ENCODE measurements at places on chromosomes 7 and 10. TPM values are rescaled to one million over a fixed set of nuclear protein-coding genes. Genes with fewer than 3 reads are reported as not detected.

The NRCAM gene
- total RNA-seq = 3.0 TPM

The RBP3 gene
- total RNA-seq = not detected

The PUS7 gene
- 11.8 TPM for total RNA-seq

The H2BK1 gene
- not detected for total RNA-seq

The RAB19 gene
- not detected for total RNA-seq

The LIPJ gene
- total RNA-seq = not detected

The PTPRE gene
- total RNA-seq = 1.7 TPM

The MRC1 gene
- total RNA-seq = not detected

The TMEM229A gene
- not detected for total RNA-seq

The CDH23 gene
- under 0.01 TPM for total RNA-seq

The ITPRID1 gene
- total RNA-seq = not detected

The ZNF503 gene
- total RNA-seq = 17.0 TPM

The DPCD gene
- 53.5 TPM for total RNA-seq

The POLD2 gene
- 185 TPM for total RNA-seq

The C7orf57 gene
- total RNA-seq = not detected

The ZNF488 gene
- 0.45 TPM for total RNA-seq

The PLXNA4 gene
- total RNA-seq = under 0.01 TPM

The FRA10AC1 gene
- total RNA-seq = 3.5 TPM

The IPMK gene
- 2.9 TPM for total RNA-seq

The ABCC2 gene
- total RNA-seq = 0.17 TPM

The CNTNAP2 gene
- under 0.01 TPM for total RNA-seq

The LEP gene
- not detected for total RNA-seq

The DGKI gene
- total RNA-seq = 1.2 TPM

The CALML5 gene
- total RNA-seq = not detected

The CLEC5A gene
- not detected for total RNA-seq

The TFR2 gene
- 0.17 TPM for total RNA-seq

The NODAL gene
- not detected for total RNA-seq

The LBX1 gene
- under 0.01 TPM for total RNA-seq

The TAS2R41 gene
- not detected for total RNA-seq

The CADPS2 gene
- total RNA-seq = 5.7 TPM

The NEUROG3 gene
- not detected for total RNA-seq

The TAF5 gene
- total RNA-seq = 5.5 TPM

The LOXL4 gene
- 12.4 TPM for total RNA-seq

The MMP21 gene
- not detected for total RNA-seq

The ADCYAP1R1 gene
- not detected for total RNA-seq

The PDCD4 gene
- 23.4 TPM for total RNA-seq

The WDR86 gene
- total RNA-seq = 6.7 TPM

The DLG5 gene
- 22.6 TPM for total RNA-seq

The TASOR2 gene
- total RNA-seq = 23.7 TPM

The TRIM8 gene
- 92.6 TPM for total RNA-seq

The SLC39A12 gene
- total RNA-seq = not detected

The RBM28 gene
- total RNA-seq = 14.5 TPM

The OPN1SW gene
- total RNA-seq = not detected

The LRRC4 gene
- total RNA-seq = 0.45 TPM

The SUPV3L1 gene
- 23.5 TPM for total RNA-seq

The PRKG1 gene
- total RNA-seq = 8.2 TPM

The OR2A12 gene
- not detected for total RNA-seq

The PON1 gene
- not detected for total RNA-seq

The FKBP6 gene
- total RNA-seq = not detected

The CNNM2 gene
- 1.7 TPM for total RNA-seq

The PBLD gene
- 2.1 TPM for total RNA-seq

The GPER1 gene
- 4.2 TPM for total RNA-seq

The ZNF117 gene
- total RNA-seq = 1.7 TPM

Data from bronchus fibroblast of lung (primary cell).